ENCODE measurements at places on chromosomes 5 and 9.

DNA sequence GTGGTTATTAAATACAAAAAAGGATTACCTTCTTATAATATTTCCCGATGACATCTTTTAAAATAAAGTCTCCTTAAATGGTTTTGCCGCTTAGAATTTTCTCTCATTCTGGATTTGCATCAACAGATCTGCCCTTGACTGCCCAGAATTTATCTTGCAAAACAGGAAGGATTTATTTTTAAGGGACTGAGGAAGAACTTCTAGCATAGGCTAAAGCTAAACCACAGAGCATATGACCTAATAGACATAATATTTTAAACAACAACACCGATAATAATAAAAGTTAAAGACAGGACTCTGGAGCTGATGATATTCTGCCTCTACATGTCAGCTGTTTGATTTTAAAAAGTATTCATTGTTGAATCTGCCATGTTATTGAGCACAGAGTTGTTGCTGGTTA, 145.3 kb upstream of the ADCY2 start:
- DNase-seq = no peak

GRCh38 chr9:34262971-34263370, 66.1 kb downstream of the KIF24 start:
- no peak for DNase-seq

- no peak for DNase-seq
Observed at GRCh38 chr5:173303878-173304590, 24.2 kb downstream of the STC2 start.

DNA sequence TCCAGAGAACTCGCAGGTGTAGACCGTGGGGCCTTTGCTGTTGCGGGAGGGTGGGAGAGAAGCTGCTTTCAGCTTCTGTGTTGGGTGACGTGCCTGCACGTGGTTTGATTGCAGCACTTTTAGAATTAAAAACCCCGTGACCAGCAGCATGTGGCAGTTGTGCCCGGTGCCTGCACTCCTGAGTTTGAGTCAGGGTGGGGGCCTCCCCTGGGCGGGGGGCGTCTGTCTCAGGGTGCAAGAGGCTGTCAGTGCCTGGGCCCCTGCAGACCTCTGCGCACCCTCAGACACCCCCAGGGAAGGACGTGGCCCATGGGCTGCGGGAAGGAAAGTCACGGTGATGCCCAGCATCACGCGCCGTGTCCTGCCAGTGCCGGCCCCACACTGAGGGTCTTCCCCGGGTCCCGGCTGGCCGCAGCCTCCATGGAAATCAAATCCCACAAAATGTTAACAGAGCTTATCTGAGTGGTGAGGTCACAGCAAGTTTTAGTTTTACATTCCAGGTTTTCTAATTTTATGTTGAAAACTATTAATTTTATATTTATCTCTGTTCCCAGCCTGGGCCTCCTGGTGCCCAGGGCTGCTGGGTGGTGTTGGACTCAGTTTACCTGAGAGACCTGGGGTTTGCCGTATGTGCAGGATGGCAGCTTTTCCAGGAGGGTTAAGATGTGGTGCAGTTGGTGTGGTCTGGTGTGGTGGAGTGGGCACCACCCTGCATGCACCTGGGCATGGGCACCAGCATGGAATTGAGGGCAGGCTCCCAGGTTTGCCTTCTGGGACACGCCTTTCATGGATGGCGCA, 33.3 kb downstream of the AHRR start:
- no peak for DNase-seq
